NCI-H2107 (cell line): ENCODE measurements at places on chromosomes 6 and 20.

- DNase-seq = no peak
These were observed 17.6 kb downstream of the RNF8 start for GRCh38 chr6:37371154-37372083.

GRCh38 chr20:38002422-38002821, 30.8 kb downstream of the TTI1 start:
- DNase-seq = no peak

DNA sequence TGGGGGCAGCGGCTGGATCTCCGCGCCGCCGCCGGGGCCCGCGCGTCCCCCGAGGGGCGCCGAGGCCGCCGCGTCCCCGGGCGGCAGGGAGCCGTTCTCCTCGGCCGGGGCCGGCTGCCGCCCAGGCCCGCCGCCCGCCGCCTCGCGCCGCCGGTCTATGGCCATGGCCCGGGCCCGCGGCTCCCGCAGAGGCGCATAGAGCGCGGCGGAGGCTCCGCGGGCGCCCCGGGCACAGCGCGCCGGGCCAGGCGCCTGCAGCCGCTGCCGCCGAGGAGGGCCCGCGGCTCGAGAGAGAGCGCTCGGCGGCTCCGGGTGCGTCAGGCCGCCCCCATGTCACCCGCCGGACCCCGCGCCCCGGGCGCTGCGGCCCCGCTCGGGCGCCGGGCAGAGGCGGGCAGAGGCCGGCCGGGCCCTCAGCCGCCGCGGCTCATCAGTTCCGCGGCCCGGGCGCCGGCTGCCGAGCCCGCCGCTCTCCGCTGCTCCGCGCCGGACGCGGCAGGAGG, 404 bp downstream of the SLC22A23 start:
- DNase-seq = no peak

DNA sequence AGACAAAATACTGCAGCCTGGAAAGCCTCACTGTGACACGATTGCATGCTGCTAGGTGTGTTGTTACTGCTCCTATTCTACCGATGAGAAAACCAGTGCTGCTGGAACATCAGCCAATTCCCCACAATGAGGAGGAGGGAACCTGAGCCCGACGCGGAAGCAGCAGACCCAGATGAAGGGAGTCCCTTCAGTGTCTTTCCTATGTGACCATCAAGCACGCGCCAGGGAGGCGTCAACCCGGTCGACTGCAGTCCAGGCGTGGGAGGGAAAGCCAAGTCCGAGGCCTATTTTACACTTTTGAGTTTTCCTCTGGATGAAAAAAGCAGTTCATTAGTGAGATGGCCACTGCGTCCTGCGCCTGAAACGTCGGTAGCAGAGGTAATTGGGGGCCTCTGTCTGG, 63.3 kb downstream of the STK35 start:
- DNase-seq = no peak

DNA sequence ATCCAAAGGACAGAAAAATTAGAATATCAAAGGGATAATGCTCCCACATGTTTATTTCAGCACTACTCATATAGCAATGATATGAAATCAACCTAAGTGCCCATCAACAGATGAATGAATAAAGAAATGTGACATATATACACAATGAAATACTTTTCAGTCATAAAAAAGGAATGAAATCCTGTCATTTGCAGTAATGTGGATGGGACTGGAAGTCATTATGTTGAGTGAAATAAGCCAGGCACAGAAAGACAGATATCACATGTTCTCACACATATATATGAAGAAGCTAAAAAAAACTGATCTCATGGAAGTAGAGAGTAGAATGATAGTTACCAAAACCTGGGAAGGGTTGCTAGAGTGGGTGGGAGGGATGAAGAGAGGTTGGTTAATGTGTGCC, 135.7 kb downstream of the IBTK start:
- DNase-seq = no peak

DNA sequence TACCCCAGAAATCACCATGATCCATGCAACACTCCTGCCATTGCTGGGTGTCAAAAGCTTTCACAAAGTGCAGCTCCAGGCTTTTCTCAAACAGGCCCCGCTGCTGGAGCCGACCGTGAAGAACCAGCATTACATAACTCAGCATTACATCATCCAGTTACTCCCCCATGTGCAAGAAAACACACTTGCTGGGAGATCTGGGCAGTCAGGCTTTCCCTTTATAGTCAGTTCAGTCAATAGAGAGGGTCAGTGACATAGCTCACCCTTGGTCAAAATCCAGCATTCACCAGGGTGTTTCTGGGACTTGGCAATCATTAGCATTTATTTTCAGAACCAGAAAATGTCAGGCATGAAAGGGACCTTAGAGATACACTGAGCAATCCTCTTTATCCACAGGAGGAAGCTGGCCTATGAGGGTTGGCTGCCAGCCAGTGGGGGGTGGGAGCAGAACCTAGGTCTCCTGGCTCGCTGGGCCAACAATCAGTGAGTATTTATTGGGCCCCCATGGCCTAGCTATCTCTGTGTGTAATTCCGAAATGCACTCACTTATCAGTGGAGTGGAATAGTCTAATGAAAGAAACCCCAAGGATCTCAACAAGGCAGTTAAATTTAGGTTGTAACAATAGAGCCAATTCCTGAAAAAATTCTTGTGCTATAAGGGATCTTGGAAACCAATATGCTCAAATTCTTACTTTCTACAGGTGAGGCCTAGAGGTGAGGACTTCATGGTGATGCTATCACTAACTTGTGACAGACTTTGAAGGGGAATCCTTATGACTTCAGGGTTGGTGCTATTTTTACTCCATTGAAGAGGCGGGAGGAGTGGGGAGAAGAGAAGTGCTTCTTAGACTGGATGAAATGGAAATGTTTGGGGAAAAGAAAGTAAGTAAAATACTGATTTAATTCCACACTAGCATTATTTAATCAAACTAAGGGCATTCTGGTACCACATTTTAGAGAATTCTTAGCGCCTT, 54.6 kb downstream of the LYRM4 start:
- no peak for DNase-seq
